ENCODE measurements at places on chromosomes 4 and X.

- peak; percentile 83 for DNase-seq
These were observed 5.6 kb upstream of the ADD1 start for GRCh38 chr4:2837904-2838496.

- no peak for DNase-seq
These were observed 420.8 kb downstream of the DTHD1 start for GRCh38 chr4:36702245-36702644.

GRCh38 chr4:1793496-1793840 lies 375 bp downstream of the FGFR3 start:
- DNase-seq = peak; percentile 39

DNA sequence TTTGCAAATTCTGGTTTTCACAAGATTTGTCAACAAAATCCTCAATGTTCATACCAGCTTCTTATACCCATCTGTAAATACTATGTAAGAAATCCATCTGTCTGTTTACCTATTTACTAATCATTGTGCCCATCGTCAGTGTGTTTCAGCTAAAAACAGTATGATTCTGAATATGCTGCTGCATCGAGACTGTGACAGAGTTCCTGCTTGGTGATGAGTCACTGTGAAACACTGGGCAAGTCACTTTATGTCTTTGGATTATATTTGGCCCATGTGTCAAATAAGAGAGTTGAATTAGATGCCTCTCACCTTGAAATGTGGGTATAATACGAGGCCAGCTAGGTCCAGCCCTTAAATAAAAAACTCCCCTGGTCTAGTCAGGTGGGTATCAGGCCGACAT lies 79.3 kb downstream of the CBLL2 start:
- DNase-seq = no peak

DNA sequence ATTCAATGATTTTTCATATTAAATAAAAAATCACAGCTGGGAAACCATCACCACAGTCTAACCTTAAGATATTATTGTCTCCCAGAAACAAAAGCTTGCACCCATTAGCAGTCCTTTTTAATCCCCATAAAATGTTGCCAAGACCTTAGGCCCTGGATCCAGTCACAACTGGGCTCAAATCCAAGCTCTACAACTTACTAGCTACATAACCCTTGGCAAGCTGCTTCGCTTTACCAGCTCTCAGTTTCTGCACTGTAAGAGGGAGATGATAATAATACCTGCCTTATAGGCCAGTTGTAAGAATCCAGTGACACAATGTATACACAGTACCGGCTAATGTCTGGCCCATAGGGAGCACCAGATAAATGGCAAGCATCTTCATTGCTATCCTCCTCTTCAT lies 400.9 kb upstream of the FGF13 start:
- DNase-seq = no peak

DNA sequence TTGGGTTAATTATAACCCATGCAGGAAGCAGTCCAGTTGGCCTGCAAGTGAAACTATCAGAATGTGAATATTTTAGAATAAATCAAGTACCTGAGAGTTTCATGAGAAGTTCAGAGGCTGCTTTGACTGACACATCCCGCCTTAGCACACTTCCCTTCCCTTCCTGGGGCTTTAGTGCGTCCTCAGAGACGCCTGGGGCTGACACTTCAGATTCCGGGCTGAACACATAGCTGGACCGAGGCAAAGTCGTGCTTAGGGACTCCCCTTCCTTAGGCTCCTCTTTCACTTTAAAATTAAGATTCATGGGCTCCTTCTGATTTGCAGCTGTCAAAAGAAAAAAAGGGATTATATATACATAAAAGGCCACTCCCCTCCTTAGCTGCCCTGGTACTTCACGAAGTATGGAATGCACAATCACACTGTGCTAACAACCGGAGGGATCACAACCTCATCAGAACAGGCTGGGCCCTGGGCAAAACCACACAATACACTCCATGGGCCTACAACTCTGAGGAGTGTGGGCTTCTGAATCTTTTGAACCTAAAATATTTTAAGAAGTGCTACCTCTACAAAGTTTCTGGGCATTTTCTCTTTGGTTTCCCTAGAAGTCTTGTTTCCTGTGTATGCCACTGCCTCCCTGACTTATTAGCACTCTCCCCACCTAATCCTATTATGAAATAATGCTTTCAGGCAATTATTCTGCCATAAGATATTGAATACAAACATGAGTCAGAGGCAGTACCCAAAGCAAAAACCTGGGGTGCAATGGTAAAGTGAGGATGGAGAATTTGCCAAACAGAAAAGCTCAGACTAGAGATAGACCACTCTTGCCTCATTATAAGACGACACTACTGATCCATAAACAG lies 68.2 kb downstream of the ZNF827 start:
- DNase-seq = no peak

DNA sequence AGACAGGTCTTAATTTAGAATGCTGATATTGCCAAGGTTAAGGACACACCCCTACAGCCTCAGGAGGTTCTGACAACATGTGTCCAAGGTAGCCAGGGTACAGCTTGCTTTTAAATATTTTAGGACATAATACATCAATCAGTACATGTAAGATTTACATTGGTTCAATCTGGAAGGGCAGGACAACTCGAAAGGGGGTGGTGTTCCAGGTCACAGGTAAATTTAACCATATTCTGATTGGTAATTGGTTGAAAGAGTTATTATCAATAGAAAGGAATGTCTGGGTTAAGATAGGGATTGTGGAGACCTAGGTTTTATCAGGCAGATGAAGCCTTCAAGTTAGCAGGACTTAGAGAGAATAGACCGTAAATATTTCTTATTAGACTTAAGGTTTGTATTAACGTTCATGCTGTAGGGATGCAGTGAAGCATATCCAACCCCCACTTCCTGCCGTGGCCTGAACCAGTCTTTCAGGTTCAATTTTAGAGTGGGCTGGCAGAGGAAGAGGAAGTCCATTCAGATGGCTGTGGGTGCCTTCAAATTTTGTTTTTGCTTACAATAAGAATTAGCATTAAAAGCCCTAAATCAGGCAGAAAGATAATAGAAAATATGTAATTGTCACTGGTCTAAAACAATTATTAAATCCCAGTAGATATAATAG lies 136.5 kb upstream of the GALNTL6 start:
- DNase-seq = no peak

- DNase-seq = peak; percentile 65
These were observed 17.6 kb downstream of the TMEM187 start for GRCh38 chrX:153989973-153990655.

- no peak for DNase-seq
These were observed 8.5 kb downstream of the FAAH2 start for GRCh38 chrX:57294961-57295360.

DNA sequence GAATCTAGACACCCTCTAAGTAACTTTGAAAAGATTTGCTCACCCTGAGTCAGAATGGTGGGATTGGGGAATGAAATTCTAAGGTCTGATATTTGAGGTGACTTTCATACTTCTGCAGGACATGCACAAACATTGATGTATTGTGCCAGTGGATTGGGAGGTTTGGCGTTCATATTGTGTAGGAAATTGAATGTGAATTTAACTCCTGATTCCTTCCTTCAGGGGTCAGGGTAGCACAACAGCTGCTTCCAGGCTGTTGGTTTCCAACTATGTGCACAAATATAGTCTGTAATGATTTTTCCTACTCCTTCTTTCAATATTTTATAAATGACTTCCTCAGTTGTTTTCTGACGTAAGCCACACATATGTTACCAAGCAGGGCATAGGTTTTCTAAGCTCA lies 3.1 kb downstream of the IL1RAPL1 start:
- DNase-seq = no peak

DNA sequence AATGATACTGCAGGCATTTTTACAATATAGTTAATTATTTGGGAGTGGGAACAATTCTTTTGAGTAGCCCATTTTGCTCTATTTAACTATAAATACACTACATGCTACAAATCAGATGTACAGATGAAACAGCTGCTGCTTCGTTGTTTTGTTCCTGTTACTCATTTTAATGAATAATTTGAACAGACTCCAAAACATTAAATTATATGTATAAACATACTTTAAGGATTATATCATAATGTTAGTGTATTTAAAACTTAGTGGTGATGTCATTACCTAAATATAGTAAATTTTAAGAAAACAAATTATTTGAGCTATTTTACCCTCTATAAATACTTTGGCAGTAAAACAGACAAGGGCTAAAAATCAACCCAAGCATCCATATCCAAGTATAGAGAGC lies 60.7 kb downstream of the GAB1 start:
- DNase-seq = no peak

DNA sequence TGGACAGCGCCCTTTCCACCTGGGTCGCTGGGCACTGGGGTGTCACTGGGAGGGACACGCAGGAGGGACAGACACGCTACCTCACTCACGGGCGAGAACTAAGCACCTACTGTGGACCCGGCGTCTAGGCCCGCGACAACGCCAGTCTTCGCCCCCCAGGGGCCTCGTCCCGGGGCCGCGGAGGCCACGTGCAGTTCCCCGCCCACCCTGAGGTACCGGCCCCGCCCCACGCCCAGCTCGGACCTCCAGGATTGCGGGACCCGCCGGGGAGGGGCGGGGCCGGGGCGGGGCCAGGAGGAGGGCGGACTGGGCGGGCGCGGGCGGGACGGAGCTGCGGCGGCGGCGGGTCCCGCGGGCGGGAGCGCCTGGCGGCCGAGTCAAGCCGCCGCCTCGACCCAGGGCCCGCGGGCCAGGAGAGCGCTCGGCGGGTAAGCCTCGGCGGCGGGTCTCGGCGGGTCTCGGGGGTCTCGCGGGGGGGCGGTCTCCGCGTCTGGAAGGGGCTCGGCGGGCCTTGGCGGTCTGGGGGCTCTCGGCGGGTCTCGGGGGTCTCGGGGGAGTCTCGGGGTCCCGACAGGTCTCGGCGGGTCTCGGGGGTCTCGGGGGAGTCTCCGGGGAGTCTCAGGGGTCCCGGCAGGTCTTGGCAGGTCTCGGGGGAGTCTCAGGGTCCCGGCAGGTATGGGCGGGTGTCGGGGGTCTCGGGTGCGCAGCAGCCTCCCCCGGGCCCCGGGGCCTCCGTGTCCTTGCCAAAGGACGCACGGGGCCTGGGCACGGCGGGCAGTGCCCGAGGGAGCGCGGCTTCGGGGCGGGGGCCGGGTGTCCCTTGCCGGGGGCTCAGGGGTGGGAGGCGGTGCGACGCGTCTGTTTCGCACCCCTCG lies at the start of gene SH3BP2:
Gene SH3BP2 (plus strand): TSS at position 375 of the 875 bp plus-strand sequence. CDS start 27,533 bp downstream, outside the sequence.
- peak; percentile 75 for DNase-seq

GRCh38 chrX:122219735-122220134 lies 964.3 kb upstream of the GRIA3 start:
- DNase-seq = no peak

- peak; percentile 64 for DNase-seq
These were observed 157.2 kb downstream of the CFAP299 start for GRCh38 chr4:80492761-80493160.

- DNase-seq = peak; percentile 43
These were observed 71.0 kb downstream of the PJA1 start for GRCh38 chrX:69093960-69094871.

- no peak for DNase-seq
These were observed 631 bp downstream of the TMEM47 start for GRCh38 chrX:34656467-34656841.

- peak; percentile 34 for DNase-seq
These were observed 10.5 kb downstream of the ACSL1 start for GRCh38 chr4:184815046-184815877.

DNA sequence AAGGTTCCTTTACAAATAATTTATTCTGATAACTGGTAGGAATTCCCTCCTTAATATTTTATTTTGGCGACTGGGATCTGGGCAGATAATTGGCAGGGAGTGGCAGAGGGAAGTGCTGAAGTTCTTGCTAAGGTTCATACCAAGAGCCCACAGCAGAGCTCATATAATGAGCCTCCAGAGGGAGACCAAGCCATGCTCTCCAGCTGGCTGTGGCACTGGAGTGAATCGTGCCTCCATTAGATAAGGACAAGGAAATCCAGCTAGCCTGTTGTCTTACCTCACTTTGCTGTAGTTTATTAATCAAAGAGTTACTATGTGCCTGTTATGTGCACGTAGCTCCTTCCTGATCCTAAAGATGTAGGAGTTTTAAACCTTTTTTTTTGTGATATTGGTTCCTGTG lies 1.3 kb downstream of the ASB12 start:
- DNase-seq = no peak

- DNase-seq = no peak
These were observed 54.5 kb downstream of the CAMK2D start for GRCh38 chr4:113707048-113707447.

DNA sequence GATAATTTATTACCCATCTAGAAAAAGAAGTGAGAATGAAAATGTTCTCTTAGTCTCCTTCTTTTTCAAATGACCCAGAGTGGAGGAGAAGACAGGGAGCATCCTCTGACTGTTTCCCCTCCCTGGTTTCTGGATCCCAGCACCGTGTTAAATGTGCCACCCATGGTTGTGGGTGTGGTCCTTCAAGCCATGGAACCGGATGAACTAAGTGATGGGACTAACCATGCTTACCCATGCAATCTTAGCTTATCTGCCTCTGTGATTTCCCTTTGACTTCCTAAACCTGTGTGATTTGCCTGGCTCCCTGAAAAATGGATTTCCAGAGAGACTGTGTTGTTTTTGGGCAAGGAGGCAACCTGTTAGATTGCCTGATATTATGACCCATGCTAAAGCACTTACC lies 437.1 kb downstream of the MAGEB5 start:
- DNase-seq = no peak

DNA sequence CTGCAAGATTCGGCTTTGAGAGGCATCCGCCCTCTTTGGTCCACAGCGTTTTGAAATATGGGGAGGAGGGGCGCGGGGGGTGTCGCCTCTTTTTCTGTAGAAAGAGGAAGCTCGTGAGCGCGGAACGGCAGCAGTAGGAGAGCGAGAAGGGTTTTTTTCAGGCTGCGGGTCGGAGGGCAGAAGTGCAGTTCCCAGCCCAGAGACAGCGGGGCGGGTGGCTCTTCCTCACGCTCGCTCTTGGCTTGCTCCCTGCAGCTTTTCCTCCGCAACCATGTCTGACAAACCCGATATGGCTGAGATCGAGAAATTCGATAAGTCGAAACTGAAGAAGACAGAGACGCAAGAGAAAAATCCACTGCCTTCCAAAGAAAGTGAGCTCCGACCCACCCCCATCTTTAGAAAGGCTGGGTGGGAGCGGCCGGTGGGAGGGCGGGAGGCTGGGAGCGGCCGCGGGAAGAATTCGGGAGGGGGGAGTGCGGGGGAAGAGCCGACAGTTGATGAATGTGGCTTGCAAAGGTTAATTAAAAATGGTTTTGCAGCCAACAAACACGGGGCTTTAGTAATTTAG lies 1.2 kb downstream of the TMSB4X start:
- DNase-seq = peak; percentile 46

DNA sequence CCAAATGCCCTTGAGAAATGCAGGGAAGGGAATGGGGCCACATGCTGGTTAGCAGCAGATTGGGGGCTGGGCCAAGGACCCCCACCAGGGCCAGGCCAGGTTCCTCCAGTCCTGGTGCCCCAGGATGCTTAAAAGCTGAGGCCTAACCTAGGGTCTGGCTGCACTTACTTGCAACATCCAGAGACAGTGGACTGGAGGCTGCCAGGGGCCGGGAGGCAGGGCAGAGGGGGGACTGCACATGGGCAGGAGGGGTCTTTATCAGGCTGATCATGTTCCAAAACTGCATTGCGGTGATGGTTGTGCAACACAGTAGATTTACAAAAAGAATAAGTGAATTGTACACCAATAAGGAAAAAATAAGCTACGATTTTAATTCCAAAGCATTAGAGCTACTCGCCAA lies 36.8 kb upstream of the C4orf50 start:
- no peak for DNase-seq
